ENCODE measurements at places on chromosomes 5 and 9.
A peak's percentile ranks its signal among the peaks of the same experiment; 100 is the strongest.

DNA sequence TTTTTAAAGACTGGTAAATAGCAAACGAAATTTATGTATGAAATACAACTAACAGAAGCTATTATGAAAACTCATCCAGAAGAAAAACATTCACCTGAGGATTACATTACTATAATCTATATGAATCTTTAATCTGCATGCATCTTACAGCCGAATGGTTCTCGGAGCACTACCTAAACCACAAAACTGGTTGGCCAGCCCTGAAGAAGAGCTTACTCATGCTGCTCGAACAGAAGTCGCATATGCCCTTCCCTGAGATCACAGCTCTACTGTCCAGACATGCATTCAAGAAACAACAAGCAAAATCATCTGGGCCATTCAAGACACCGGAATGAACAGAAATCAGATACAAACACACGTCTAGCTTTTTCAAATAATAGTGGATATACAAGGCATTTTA is 931.0 kb upstream of the DMAC1 start:
- no peak for DNase-seq

DNA sequence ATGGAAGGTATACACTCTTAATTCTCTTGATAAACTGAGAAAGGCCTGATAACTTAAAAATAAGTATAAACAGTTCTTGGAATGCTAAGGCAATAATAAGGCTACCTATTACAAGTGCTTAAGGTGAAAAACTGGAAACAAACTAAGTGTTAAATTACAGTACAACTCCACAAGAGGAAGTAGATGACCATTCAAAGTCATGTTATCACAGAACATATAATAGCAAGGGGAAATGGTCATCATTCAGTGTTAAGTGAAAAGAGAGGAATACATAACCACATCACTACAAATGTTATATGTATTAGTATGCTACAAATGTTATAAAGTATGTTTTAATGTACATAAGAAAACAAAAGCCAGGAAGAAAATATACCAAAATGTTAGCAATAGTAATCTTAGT is 135.9 kb downstream of the CCDC192 start:
- no peak for DNase-seq

- DNase-seq = no peak
Measured at GRCh38 chr9:113160571-113160970, 9.8 kb downstream of the SLC31A2 start.

DNA sequence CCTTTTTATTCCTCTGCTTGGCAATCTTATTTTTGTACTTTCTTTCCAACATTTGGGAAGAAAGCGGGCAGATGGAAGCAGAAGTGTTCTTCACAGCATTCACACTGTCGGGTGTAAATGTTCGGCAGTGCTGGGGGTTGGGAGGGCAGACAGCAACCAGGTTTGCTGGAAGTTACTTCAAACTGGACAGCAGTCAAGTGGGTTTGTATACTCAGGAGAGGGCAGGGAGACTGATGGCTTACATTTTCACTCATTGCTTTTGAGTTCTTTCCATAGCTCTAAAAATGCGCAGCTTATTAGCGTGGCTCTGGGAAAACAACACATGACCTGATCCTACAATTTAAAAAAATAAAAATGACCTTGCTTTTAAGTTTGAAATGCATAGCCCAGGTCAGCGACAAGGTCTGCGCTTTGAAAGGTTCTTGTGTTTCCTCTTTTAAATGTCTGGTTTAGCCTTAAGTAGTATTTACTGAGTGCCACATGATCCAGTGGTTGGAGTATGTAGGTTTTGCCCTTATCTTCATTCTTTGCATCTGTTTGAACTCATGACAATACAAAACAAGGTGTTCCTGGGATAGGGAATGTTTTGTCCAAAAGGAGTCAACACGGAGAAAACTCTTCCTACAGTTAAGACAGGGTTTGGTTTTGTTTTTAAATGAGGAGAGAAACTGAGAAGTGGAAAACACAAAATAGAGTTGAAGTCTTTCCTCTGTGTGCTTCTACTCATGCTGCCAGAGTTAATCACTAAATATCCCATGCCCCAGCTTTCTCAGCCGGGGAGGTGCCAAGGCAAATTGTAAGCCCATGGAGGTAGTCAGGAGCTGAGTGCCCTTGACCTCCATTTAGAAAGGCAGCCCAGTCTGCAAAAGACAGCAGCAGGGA is 132.7 kb upstream of the DMRT1 start:
- DNase-seq = no peak

- no peak for DNase-seq
Measured at GRCh38 chr5:168746893-168747640, 167.9 kb upstream of the PANK3 start.

DNA sequence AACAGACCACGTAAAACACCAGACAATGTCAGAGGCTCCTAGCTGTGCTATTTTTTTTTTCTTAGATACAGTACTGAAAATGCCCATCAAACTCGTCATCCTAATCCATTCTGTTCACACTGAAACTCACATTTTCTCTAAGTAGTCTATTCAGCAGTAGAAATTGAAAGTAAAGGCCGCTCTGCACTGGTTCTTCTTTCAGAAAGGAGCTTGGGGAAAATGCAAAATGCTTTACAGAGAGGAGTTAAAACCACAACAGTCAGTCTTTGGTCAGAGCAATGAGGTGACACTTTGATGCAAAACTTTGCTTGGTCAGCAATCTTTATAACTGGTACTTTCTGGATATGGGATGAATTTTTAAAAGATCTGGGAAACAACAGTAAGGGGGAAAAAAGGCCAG is 43.8 kb upstream of the SUSD1 start:
- DNase-seq = no peak

DNA sequence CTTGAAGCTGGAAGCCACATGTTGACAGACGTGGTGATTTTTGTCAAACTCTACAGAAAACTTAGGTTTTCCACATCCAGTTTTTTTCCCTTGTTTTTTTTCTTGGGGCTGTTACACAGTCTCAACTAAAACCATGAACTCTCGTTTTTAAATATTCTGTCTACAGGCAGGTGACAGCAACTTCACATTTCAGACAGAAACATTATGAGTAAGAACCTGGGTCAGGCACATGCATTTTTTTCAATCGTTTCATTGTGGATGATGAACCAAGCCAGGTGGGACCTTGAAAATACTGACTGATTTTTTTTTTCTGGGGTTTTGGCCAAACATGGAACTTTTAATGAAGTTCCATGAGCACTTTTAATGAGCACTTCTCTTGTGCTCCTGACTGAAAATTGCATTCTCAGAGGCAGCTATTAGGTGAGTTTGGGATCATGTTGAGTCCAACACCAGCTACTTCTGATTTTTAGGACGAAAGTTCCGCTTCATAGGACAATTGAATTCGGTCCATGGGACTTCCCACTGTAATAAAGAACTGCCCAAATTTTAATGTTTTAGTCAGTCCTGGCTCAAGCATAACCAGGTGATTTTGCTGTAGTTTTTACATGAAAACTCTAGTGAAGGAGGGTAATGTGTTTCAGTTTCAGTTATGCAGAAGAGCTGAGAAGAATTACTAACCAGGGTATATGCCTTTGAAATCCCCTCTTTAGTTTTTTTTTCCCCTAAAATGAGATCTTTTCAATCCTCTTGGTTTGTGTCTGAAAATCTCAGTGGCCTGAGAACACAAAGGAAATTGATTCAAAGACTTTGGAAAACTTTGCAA is 93.2 kb upstream of the ADAMTS16 start:
- no peak for DNase-seq

DNA sequence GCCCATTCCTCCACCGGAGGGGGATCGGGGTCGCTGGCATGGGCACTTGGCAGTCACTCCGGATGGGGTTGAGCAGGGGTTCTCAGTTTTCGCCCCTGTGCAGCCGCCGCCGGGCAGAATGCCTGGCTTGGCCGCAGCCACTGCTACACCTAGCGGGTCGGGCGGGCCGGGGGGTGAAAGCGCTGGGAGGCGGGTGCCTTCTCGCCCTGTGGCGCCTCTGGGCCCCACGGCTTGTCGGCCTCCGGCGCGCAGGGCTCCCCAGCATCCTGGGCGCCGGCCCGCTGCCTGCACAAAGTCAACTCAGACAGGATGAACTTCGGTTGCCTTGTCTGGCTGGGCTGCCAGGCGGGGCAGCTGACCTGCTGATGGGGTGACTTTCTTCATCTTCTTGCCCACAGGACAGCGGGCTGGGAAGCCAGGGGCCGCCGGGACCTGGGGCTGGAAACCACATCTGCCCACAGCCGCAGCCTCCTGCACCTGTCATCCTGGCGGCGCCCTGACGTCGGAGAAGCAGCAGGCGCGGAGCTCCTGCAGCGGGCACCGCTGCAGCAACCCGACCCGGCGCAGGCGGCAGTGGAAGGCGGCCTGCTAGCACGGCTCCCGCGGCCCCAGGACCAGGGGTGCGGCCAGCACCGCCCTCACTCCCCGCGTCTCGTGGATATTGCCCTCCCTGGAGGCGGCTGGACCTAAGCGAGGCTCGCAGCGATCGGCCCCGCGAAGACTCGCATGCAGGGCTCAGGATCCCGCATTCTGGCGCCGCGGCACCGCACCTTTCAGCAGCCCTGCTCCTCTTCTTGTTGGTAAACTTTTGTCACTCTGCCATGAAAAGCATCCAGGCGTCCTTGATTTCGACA is 1.3 kb upstream of the ANKRD18A start:
- peak; percentile 10 for DNase-seq

- no peak for DNase-seq
Measured at GRCh38 chr5:142771666-142772065, 1.5 kb downstream of the ARHGAP26 start.

DNA sequence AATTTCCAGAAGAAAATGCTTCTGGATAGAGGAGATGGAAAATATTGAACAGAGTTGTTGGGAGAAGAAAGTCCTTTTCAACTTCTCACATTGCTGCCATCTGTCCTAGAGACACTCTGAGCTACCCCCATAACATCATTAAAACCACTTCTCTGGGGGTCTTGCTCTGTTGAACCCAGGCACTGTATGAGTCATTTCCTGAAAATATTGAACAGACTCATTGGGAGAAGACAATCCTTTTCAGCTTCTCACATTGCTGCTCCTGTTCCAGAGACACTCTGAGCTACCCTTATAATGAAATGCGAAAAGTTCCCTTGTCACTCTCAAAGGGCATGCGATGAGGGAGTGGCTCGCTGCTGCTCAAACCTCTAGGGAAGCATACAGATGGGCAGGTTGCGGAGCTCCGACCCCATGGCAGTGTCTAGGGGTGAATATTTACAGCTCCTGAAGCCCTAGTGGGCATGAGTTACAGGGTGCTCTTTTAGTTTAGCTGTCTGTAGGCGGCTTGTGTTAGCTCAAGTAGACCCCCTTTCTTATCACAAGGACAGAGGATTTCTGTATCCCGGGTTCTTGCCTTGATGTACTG is 90.7 kb downstream of the CDKN2A start:
- DNase-seq = no peak

DNA sequence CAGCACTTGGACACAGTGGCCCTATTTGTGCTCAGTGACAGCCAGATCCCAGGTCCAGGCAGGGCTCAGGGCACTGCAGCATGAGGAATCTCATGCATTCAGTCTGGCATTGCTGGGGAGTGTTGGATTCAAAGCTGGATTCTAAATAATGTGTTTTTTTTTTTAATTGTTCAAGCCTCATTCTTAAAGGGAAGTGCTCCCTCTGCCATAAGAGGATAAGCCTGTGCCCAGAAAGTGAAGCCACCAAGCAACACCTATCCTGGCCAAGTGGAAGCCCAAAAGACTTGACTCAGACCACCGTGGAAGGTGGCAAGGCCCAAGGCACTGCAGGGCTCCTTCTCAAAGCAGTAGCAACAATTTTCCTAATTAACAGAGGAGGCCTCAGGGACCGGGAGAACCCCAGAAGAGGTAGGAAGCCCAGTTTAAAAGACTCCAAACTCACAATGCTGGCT is 135.6 kb downstream of the ACTL7B start:
- DNase-seq = no peak

- no peak for DNase-seq
Measured at GRCh38 chr9:106450549-106450948, 412.4 kb upstream of the ZNF462 start.

DNA sequence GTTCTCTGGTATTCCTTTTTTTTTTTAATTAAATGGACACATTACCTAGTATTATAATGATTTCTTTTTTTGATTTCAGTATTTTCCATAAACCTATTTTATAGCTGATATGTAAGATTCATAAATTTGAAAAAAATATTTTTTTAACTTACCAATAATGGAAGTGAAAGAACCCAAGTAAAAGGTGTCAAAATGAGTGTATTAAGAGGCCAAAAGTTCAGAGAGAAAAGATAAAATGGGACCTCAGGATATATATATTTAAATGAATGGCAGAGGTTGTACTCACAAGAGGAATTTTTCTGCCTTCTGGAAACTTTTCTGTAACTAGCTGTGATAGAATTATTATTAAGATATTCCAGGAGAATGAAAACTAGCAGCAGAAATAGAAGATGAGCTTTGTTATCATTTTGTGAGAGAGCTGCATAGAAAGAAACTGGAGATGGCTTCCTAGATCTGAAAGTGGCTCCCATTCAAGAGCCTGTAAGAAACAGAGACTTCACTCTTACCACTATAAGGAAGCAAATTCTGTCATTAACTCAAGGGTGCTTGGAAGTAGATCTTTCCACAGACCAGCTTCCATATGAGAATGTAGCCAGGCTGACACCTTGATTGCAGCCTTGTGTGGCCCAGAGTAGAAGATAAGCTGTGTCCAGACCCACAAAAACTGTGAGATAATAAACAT is 91.7 kb downstream of the MRPS30 start:
- no peak for DNase-seq

DNA sequence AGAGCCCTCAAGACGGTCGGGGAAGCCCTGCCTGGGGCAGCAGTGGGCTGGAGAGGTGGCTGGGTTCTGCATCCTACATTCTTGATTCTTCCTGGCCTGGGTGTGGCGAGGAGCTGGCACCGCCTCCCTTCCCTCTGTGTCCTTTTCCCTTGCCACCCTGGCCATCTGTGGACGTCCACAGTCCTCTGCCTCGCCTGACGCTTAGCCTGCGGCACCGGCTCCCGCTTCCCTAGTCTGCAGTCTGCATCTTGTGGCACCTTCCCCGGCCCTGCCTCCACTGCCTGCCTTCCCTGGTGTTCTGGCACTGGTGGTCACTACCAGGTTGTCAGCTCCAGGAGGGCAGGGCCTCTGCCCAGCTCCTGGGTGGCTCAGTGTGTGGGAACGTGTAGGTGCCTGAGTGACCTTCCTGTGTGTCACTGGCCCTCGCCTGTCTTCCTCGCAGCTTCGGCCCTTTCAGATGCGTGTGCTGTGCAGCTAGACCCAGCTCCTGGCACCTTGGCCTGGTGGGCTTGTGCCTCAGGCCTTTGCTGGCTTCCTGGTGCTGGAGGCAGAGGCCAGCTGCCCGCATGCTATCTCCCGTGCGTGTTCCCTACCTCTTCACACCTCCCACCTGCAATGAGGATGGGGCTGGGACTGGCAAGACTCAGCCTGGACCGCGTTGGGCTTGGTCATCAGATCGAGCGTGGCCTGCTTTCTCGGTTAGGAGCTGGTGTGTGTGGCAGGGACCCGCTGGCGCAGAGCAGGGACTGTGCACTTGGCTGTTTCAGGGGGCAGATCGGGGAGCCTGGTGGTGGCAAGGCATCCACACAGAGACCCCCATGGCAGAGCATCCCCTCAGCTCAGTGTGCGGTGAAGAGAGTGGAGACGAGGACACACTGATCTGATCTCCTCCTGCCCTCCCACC is 20.9 kb downstream of the TRAF2 start:
- DNase-seq = no peak

- DNase-seq = no peak
Measured at GRCh38 chr9:112495614-112496013, 9.0 kb downstream of the KIAA1958 start.
